ENCODE measurements at places on chromosomes 6 and 20.

DNA sequence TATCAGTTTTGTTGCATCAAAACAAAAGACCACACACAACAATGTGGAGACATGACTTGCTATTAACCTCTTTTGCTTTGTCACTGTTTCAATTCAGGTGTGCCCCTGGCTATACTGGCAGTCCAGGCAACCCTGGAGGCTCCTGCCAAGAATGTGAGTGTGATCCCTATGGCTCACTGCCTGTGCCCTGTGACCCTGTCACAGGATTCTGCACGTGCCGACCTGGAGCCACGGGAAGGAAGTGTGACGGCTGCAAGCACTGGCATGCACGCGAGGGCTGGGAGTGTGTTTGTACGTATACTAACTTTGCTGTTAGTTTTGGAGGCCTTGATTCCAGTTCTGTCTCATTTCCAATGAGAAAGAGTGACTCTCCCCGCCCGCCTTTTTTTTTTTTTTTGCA is 356.9 kb downstream of the ARHGAP18 start:
- DNase-seq = no peak

DNA sequence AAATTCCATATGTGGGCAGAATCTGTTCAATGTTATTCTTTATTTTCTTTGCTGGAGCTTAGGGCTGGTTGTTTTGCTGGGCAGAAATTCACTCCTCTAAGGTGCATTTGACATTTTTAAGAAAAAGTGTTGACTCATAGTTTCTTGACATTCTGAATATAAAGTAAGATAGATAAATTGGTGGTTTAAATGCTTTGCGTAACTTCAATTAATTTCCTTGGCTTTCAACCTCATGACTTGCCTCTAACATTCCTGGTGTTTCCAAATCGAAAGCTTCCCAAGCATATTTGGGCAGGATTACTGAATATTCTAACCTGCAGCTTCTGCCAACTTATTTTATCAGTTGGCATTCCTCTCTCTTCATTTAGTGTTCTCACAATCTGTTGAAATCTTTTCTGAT is 718.7 kb upstream of the ADGRB3 start:
- no peak for DNase-seq

GRCh38 chr6:31386099-31386498 is 17.3 kb upstream of the MICA start:
- DNase-seq = peak; percentile 27

GRCh38 chr6:53635322-53635721 is 30.2 kb downstream of the KLHL31 start:
- DNase-seq = no peak

GRCh38 chr6:68967549-68968300 is 332.6 kb downstream of the ADGRB3 start:
- DNase-seq = peak; percentile 79

DNA sequence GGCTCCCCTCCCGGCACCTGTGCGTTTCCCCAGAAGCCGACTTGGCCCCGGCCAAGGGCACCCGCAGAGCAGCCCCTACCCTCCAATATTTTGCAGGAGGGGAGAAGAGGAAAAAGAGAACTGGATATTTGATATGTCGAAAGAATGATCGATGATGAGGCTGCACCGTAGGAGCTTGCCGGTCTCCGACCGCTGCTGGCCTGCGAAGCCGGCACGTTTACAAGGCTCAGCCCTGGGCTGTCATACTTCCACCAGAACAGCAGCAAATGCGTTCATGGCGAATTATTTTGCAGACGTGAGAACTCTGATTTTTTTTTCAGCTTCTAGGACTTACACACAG is 296.7 kb downstream of the TFAP2C start:
- peak; percentile 11 for DNase-seq
